AG04450 (cell line): ENCODE measurements at places on chromosomes 4 and X. TPM values are rescaled to one million over a fixed set of nuclear protein-coding genes. Genes with fewer than 3 reads are reported as not detected.

GRCh38 chr4:169791527-169792156, 33.9 kb upstream of the HPF1 start:
- no peak for DNase-seq

- DNase-seq = no peak
These were observed 20.1 kb downstream of the SUPT20HL1 start for GRCh38 chrX:24380262-24381187.

- DNase-seq = no peak
These were observed 664 bp downstream of the PIR start for GRCh38 chrX:15492469-15492868.

DNA sequence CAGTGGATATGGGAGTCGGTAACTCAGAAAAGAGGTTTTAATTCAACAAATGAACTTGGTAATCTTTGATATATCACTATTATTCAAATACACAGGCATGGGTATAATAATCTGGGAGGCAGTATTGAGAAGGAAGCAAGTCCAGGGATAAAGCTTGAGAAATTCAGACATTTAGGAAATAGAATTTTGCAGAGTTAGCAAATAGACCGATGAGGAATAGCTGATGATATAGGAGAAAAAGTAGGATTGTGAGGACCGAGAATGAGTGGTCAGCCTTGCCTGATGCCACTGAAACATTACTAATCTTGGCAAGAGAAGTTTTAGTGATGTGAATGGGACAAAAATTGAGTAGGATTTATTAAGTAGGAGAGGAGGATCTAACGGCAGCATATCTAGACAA, 71.9 kb downstream of the TLL1 start:
- DNase-seq = no peak

DNA sequence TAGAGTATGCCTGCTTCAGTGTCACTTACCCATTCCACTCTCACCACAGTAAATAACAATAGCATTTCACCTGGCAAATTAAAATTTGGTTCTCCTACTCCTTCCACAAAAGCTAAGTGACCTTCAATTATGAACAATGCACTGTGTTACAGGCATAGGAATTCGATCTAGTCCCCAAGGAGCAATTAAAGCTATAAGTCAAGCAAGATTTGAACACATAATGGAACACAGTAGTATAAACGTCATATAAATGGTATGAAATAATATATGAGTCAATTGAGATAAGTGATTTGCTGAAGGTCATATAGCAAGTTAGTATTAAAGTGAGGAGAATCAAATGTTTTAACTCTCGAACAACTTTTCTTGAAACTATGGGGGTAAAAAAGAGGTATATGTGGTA, 65.8 kb downstream of the ARAP2 start:
- DNase-seq = no peak

- DNase-seq = no peak
These were observed 108.2 kb upstream of the ACSL4 start for GRCh38 chrX:109841257-109841656.

DNA sequence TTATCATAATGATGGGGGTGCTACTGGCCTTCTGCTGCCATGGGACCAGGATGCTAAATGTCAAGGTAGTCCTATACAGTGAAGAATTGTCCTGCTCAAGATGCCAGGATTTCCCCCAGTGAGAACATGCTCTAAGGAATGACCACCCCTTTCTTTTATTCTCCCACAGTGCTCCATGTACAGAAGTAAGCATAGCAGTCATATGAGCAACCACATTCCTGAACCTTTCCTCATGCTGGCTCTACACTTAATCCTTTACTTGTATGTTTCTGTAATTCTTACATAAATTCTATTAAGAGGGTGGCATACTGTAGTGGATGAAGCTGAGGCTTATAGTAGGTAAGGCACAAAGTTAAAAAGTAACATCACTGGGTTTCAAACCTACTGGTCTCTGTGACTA, 20.2 kb downstream of the CYP2U1 start:
- DNase-seq = peak; percentile 61

DNA sequence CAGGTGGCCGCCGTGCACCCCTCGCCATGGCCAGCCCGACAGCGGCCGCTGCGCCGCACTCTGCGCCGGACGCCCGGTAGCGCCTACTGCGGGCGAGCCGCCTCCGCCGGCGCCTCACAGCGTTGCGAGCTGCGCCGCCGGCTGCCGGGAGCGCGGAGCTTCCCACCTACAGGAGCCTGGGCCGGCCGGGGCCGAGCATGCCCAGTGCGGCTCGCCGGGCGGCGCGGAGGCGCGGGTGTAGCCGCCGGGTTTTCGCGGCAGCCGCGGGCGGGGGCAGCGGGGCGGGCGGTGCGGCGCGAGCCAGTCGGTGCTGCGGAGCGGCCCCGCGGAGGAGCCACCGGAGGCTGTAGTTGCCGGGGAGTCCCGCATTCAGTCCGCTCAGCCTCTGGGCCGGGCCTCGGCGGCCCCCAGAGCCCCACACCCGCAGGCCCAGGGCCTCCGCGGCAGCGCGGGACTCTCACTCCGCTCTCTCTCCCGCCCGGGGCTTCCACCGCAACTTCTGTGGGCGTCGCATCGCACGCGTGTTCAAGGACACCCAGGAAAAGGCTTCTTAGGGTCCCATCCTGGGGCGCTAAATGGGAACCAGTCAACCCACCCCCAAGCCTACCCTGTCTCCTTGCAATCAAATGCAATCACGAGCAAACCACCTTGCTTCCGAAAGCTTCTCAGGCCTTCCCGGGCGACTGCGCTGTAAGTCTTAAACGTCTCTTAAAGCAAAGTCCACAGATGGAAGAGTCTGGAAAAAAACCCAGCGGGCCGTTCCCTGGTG, at the start of gene MFAP3L:
Gene MFAP3L, minus strand, starts transcription at position 143 of the 769 bp plus-strand sequence. CDS start 20,518 bp downstream, outside the sequence.
- DNase-seq = peak; percentile 63

GRCh38 chr4:58301376-58301999, 1191.3 kb upstream of the IGFBP7 start:
- no peak for DNase-seq

DNA sequence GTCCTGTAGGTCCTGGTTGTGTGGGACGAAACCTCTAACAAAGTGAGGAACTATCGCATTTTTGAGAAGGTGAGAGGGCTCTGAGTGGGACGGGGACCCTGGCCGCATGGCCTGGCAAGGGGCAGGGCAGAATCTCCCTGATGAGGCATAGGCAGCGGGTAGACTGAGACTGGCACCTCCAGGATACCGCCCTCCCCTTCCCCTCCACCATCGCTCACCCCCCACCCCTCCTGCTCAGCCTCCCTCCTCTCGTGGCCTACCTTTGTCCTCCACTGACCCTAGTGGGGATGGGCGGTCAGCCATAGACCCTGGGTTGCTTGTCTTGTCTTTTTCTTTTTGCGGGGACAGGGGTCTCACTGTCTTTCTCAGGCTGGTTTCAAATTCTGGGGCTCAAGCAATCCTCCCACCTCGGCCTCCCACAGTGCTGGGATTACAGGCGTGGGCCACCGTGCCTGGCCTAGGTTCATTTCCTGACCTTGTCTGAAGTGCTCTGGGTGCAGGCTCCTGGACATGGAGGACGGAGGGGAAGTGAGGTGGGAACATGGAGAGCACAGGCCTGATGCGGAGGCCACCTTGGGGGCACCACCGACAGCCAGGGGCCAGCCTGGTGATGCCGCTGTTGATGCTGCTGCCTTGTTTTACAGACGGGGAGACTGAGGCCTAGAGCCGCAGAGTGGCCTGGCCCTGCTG, 10.5 kb upstream of the ADD1 start:
- no peak for DNase-seq

- no peak for DNase-seq
These were observed 6.5 kb downstream of the CXXC4 start for GRCh38 chr4:104488151-104488550.

DNA sequence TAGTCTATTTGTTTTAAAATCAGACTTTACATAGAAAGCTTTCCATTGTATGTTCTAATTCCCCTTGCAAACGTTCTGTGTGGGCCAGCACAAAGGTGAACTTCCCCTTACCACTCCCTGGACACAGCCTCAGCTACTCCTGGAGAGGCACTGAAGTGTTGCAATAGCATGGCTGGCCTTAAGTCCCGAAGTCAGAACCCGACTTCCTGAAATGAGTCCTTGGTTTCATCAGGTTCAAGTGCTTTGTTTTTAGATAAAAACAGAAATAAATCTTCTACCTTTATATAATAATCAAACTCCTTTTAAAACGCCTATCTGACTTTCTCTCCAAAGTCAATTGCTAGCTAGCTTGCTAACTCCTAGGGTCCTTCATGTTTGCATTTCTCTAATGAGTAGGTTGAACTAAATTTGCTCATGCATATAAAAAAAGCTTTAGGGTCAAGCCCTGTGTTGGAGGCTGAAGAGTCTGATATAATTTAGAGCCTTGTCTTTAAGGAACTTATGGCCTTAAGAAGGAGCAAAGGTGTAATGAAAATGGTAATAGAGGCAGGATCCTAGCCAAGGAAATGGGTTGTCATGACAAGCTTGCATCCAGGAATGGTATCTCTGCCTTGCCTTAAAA, 9.0 kb downstream of the BMP3 start:
- no peak for DNase-seq

DNA sequence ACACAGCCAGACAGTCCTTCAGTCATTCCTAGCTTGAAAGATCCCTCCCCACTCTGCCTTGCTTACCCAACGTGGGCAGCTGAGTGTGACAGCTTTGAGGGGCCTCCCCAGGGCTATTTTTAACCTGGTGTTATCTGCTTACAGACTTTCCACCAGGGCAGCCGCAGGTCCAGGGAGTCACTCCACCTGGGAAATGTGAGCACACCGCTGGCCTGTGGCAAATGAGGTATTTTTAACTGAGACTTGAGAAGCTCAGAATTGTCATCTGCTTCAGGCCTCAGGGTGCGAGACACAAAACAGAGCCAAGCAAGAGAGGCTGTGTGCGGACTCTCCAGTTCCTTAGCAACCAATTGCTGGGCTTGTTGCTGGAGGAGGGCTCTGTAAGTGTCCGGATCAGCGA, 13.0 kb downstream of the CORIN start:
- DNase-seq = no peak

GRCh38 chr4:166519774-166520173, 646.7 kb downstream of the TLL1 start:
- DNase-seq = no peak

- DNase-seq = no peak
These were observed 30.5 kb downstream of the NELFA start for GRCh38 chr4:1978226-1978625.

DNA sequence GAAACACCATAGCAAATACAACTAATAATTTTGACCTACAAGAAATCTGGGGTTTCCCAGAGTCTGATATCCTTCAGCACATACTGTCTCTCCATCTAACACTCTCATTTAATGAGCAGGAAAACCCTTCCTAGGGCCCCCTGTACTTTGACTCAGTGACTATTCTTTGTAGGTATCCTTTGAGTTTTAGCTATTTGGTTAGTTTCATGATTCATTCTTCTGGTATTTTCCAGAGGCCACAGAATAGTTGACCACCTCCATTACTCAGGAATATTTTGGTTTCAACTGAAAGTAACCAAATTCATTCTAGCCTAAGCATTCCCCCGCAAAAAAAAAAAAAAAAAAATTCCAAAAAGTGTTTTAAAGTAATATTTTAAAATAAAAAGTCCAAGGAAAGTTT, 140.0 kb downstream of the IDS start:
- DNase-seq = no peak

Gene F9
- not detected in 2 replicates for polyA plus RNA-seq

Gene NWD2
- not detected in 2 replicates for polyA plus RNA-seq

Gene BTK
- not detected in 2 replicates for polyA plus RNA-seq

Gene CNGA1
- polyA plus RNA-seq = not detected in 2 replicates

Gene SPANXN5
- not detected in 2 replicates for polyA plus RNA-seq

Gene TLR2
- 0.22 and 0.24 TPM in 2 replicates for polyA plus RNA-seq

Gene UGT2B17
- polyA plus RNA-seq = not detected in 2 replicates

Gene GJB1
- polyA plus RNA-seq = not detected in 2 replicates
